ENCODE measurements at places on chromosomes 16 and 17. TPM values are rescaled to one million over a fixed set of nuclear protein-coding genes. Genes with fewer than 3 reads are reported as not detected.
A peak's percentile ranks its signal among the peaks of the same experiment; 100 is the strongest.

DNA sequence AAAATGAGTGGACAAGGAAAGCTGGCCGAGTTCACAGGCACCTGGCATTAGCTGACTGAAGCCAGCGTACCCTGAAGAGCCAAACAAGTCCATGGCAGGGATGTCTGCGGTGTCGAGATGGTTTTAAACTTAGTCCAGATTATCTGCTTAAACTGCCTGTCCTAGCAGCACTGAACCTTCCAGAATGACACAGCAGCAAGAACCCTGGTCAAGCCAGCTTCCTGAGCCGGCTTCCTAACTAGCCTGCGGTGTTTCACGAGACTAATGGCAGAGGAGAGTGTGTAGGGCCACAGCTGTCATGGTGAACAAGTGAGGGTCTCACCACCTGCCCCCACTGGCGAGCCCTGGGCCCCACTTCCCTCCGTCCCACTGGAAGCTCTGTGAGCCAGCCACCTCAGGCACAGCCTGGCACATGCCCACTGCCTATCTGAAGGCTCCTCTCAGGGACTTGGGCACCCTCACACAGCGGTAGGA, 28.8 kb upstream of the MTSS2 start:
- no peak for DNase-seq

- peak; percentile 41 for DNase-seq
These were observed at the start of gene ADCY7 for GRCh38 chr16:50266337-50267091. TSS of gene ADCY7 (plus strand) at chr16:50266551. CDS start at chr16:50288180, 21,629 bp downstream.

DNA sequence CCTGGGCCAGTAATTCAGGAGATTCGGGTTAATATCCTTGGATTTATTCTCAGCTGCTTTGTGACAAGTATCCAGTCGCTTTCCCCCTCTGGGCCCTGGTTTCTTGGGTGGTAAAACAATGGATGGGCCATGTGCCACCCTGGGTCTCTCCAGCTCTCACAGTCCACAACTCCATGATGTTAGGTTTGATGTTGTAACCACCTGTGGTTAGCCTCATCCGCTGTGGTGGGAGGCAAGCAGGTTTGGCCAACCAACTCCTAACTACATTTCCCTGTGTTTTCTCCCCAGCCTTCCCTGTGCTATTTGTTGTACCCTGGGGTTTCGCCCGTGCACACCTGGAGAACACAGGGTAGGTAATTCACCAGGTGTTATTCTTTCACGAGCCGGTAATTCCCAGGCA, 35.1 kb downstream of the GLP2R start:
- DNase-seq, result no peak

DNA sequence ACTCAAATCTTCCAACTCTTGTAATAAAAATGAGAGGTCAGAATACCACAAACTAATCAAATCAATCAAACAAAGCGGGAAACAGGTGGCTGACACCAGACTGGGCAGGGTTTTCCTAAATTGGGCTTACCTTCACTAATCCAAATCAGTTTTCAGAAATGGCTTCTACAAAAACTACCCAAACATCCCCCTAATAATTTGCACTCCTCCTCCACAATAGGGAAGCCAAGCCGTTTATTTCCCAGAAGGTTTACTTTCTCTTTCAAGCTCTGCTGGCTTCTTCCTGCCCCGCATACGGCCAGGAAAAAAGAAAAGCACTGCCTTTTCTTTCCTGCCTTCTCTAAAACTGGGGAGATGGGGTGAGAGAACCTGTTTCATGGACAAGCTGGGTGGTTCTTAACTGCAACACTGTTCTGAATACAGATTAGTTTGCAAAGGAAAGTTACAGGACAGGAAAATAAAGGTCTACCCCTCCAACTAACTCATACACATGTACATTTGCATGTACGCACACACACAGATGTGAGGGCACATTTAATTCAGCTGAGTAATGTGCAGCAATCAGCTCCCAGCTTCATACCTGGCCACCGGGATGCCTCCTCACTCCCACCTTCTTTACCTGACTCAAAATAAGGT, 9.2 kb downstream of the STAT3 start:
- DNase-seq, result no peak

Gene PLA2G10
- not detected for total RNA-seq

Gene NOXO1
- total RNA-seq, result not detected

Gene C1QTNF8
- total RNA-seq, result not detected

Gene CD300E
- total RNA-seq, result not detected

Gene RPS15A
- total RNA-seq, result 3,933 TPM

Data from neural progenitor cell (in vitro differentiated cells).